ENCODE measurements at places on chromosomes 5 and 9.

DNA sequence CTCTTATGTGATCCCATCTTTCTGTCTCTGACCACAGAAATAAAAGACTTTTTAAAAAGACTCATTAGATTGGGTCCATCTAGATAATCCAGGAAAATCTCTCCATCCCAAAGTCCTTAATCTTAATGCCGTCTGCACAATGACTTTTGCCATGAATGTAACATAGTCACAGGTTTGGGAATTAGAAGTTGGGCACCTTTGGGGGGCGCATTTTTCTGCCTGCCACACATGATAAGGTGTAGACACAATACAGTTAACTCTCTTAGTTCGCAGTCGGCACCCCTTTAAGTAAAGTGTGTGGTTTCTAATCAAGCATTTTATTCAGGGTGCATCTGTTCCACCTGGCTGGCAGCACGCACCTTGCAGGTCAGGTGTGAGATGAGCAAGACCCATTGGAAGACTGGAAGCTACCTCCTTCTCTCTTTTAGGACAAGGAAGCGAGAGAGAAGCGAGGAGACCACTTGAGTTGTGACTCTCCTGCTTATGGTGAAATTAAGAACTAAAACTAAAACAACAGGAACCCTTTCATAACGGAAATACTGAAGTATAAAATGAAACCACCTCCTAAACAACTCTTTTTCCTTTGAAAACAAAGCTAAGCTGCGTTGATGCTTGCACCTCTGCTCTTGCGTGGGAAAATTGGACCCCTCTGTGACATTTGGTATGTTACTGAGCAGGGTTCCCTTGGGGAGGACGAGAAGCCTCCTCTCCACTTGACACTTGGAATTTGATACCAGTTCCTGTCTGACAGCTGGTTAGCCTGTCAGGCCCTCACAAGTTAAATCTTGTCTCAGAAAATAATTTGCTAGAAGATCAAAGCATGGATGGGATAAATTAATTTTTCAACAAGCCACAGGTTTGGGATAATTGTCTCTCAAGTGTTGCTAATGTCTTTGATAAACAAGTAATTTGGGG, 304.6 kb upstream of the DMRT1 start:
- DNase-seq, result no peak

- DNase-seq, result no peak
Observed at GRCh38 chr5:79793722-79794121, 104.1 kb downstream of the CMYA5 start.

DNA sequence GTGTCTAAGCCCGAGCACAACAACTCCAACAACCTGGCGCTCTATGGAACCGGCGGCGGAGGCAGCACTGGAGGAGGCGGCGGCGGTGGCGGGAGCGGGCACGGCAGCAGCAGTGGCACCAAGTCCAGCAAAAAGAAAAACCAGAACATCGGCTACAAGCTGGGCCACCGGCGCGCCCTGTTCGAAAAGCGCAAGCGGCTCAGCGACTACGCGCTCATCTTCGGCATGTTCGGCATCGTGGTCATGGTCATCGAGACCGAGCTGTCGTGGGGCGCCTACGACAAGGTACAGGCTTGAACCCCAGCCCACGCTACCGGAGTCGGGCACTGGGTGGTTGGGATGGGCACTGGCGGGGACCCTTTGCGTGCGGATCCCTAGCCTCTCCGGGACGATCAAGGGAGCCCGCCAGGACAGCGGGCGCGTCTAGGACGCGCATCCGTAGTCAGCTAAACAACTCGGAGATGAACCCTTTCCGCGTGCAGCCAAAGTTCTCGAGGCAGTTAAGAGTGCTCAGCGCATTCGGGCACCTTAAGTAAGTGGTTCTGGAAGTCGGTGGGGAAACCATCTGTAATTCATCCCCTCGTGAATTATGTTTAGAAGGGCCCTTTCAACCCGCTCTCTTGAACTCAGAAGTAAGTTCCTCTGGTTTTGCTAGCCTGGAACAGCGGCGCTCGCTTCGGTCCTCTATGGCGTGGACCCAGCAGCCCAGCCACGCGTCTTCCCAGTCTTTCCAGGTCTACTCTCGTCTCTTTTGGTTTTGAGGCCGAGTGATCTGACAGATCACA, 1.3 kb downstream of the KCNN2 start:
- DNase-seq, result peak; percentile 18

DNA sequence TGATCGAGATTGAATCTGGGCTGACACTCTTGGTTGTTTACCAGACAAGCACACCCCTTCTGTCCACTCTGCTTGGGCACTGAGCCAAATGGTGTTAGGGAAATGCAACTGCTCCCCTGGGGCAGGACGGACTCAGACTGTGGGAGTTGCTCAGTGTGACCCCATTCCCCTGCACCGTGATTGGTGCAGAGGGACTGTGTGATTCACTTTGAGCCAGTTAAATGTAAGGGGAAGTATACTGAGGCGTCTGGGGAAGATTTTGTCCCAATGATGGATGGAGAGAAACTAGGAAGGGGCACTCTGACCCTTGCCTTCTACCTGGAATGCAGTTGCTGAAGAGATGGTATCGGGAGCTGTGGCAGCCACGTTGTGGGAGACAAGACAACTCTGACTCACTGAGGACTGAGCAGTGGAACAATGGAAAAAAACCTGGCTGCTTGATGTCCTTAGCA, 196.0 kb upstream of the ANKRD55 start:
- DNase-seq, result no peak

DNA sequence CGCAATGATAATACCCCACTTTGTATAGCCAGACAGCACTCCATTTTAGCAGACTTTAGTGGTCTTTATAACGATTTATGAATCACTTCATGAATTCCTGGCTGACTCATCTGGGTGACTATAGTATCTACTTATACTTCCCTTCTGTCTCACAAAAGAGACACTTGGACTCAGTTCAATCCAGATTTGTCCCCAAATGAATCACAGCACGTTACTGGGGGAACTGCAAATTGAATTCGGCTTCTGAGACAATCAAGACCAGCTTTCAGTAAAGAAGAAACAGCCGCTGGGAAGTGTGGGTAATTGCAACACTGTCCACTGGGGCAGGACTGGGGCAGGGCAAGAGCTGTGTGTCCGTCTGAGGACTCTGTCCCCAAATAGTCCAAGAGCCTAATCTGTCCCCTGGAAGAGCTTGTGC, 337.3 kb upstream of the RFX3 start:
- peak; percentile 97 for DNase-seq
